GM13976 (cell line): ENCODE measurements at places on chromosomes 1 and 21.
A peak's percentile ranks its signal among the peaks of the same experiment; 100 is the strongest.

GRCh38 chr1:170672316-170672715 is 8.4 kb downstream of the PRRX1 start:
- no peak for DNase-seq

GRCh38 chr1:32764826-32765569 is 52.2 kb downstream of the YARS1 start:
- peak; percentile 11 for DNase-seq

DNA sequence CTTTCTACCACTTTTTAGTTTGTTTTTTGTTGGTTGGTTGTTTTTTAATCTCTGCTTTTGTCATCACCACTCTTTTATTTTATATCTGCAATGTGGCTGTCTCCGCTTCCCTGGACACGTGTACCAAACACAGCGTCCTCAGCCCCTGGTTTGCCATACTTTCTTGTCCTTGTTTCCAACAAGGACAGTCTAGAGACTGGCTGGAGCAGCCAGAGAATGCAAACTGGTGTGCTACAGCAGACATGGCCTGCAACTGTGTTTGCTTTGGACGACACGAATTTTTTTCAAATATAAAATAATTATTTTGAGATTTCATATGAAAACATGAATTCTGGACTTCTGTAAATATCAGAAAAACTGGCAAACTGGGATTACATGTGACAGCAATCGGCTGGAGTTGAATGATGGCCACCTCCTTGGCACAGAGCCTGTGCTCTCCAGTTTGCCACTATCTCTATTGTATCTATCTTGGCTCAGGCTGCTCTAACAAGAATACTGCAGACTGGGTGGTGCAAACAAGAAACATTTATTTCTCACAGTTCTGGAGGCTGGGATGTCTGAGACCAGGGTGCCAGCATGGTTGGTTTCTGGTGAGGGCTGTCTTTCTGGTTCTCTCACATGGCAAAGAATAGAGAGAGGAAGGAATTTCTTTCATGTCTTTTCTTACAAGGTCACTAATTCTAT is 34.6 kb upstream of the POU2F1 start:
- no peak for DNase-seq

- DNase-seq = peak; percentile 69
These were observed 39.5 kb upstream of the CR2 start for GRCh38 chr1:207414606-207415108.

GRCh38 chr1:72197786-72198185 is 84.6 kb downstream of the NEGR1 start:
- no peak for DNase-seq

DNA sequence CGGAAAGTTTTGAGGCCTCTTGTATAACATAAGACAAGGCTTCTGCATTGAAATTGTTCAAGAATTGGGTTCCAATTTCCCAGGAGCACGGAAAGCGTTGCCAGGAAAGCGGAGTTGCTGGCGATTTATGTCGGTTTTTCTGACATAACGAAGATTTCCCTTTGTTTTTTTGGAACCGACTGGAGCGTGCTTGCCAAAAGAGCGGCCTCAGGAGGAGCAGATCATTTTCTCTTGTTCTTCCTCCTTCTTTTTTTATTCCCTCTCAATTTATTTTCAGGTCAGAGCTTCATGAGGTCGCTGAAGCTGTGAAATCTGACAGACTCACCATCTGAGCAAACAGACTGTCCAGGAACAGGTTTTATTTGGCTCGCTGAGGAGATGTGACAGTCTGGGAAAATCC is 275.5 kb downstream of the CAMTA1 start:
- no peak for DNase-seq

DNA sequence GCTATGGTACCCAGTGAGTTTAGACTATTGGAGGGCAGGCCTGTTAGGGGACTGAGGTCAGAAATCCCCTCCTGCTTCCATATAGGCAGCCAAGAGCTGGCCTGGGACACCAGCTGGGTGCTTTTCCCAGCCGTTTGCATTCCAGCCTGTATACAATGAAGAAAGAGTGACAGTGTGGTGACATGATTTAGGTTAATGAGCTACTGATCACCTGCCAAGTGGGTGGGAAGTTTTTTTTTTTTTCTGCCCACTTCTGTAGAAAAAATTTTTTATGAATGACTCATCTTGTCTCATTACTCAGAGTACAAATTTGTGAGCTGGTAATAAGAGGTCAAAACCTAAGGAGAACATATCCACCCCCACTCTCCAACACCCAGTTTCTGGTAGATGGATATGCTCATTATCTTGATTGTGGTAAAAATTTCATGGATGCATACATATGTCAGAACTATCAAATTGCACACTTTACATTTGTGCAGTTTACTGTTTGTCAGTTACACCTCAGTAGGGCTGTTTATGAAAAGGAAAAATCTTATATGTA is 16.4 kb upstream of the CGN start:
- DNase-seq = peak; percentile 48

DNA sequence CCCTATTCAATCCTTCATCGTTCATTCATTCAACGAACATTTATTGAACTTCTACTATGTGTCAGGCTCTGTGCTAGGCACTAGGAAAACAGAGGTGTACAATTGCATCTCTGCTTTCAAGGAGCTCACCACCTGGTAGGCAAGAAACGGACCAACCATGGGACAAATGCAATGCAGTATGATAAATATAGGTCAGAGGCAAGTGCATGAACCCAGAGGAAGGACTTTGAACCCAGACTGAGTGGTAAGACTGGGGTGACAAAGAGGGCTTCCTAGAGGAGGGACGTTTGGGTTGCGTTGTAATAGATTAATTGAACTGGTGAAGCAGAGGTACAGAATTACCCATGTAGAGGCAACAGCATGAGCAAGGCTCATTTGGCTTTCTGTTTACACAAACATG is 16.4 kb downstream of the CD2 start:
- DNase-seq = no peak

DNA sequence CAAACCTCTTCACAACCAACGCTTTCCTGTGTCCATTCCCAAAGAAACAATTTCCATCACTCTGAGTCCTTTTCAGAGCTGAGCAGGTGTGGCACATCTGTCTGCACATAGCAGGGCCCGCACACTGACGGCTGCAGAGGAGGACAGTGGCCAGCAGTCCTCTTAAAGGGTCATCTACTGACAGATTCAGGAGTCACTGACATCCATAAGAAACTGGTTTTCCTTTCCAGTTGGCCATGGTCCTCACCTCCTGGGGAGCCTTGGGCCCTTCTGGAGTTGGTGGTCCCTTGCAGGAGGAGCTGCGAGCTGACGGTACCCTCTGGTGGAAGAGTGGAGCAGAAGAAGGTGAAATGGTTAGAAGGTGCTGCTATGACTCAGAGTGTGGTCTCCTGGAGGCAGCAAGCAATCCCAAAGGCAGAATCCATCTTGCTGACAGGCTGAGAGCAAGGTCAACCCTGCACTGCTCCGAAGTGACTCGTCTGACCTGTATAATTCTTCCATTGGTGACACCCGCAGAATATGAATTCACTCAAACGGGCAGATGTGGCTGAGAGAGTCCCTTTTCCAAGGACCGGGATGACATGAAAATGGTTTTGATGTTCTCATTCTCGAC is 278.5 kb upstream of the C1orf174 start:
- DNase-seq = no peak
